ENCODE measurements at places on chromosomes 4 and X.

DNA sequence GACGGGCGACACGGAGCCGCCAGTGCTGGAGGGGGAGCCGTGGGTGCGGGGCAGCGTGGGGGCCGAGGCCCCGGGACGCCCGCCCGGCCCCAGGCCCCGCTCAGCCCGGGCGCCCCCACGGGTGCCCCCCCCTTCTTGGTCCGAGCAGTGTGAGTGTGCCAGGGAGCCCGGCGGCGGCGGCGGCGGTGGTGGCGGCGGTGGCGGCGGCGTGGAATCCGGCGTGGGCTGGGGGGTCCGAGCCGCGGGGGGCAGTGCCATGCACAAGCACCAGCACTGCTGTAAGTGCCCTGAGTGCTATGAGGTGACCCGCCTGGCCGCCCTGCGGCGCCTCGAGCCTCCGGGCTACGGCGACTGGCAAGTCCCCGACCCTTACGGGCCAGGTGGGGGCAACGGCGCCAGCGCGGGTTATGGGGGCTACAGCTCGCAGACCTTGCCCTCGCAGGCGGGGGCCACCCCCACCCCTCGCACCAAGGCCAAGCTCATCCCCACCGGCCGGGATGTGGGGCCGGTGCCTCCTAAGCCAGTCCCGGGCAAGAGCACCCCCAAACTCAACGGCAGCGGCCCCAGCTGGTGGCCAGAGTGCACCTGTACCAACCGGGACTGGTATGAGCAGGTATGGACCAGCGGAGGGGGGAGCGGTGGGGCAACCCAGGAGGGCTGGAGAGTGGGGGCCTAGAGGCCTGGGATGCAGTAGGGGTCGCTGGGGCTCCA lies 466 bp downstream of the DLG3 start:
- no peak for DNase-seq

DNA sequence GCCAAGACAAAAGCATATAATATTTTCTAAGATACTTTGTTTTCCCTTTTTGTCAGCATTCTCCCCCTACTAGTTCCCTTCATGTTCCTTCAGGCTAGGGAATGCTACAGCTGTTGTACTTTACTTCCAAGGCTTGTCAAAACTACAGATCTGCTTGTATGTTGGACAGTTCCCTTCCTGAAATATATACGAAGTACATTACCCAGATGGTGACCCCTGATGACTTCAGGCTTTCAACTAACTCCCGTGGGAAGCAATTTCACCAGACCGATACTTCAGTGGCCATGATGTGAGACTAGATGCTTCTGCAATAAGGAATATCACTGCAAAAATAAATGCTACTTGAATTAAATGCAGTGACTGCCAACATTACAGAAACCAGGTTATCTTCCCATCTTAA lies 332.8 kb downstream of the SH2D1A start:
- DNase-seq, result no peak

GRCh38 chr4:3458371-3458770 lies 4.7 kb upstream of the DOK7 start:
- DNase-seq, result no peak

DNA sequence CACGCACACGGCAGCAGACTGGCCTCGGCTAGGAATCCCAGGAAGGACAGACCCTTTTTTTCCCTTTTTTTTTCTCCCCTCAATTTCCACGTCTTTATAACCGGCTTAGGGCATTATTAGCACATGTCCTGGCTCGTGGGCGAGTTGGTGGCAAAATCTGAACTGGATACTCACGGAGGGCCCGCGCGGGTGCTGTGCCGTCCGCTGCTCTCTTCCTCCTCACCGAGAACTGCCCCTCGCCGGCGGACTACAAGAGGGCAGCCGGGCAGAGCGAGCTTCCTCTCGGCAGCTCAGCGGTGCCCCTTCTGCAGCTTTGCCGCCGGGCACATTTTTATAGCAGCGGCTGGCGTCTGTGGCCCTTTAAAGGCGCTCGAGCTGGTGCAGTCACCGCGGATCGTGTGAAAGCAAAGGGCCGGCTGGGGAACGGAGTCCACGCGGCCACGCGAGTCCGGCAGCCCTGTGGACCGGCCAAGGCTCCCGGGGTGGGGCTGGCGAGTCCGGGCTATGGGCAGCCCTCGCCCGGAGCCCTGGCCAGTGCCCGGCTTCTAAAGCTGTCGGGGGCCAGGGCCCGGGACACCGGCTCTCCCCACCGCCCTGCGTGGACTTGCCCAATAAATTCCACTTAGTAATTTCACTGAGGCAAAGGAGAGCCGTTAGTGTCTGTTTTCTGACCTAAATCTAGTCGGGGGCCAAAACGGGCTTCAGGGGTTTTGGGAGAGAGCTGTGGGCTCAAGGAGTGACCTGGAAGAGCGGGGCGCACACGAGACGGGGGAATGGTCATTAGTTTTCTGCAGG lies 1.3 kb upstream of the CITED1 start:
- DNase-seq, result no peak

- DNase-seq, result no peak
Measured at GRCh38 chr4:15675356-15675755, 6.3 kb upstream of the FAM200B start.

DNA sequence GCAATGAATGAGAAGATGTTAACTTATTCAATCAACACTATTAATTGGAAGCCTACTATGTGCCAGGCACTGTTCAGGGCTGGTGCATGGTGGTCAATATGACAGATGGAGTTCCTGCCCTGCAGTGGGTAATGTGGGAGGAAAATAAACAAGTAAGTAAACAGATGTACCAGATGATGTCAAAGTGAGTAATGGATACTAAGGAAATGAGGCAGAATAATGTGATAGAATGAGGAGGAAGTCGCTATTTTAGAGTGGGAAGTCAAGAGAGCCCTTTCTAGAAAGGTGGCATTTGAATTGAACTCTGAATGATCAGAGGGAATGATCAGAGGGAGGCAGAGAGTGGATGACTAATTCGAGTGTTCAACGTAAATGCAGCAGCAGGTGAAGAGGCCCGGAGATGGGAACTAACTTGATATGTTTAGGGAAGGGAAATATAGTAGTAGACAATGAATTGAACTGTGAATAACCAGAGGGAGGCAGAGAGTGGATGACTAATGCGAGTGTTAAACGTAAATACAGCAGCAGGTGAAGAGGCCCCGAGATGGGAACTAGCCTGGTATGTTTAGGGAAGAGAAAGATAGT lies 48.3 kb downstream of the HMGB3 start:
- DNase-seq, result no peak

DNA sequence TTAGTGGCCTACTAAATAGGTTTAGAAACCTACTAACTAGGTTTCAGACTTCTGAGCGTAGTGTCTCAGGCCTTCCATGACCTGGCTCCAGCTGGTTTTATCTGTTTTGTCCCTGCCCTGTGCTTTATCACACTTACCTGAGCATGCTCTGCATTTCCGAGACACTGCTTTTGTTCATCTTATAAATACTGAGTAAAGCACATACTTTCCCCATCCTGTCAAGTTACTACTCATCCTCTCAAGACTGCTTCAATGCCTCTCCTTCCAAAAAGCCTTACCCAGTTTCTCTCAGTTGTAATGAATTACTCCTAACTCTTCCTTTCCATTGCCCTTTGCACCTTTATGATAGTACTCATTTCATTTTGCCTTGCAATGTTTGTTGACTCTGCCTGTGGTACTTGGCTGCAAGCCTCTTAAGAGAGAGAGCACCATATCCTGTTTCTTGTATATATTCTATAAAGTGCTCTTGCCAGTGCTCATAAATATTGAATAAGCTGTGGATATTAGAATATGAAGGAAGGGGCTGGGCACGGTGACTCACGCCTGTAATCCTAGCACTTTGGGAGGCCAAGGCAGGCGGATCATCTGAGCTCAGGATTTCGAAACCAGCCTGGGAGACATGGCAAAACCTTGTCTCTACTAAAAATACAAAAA lies 34.4 kb downstream of the SLAIN2 start:
- no peak for DNase-seq

GRCh38 chrX:43664258-43664657 lies 8.2 kb downstream of the MAOA start:
- DNase-seq, result no peak

DNA sequence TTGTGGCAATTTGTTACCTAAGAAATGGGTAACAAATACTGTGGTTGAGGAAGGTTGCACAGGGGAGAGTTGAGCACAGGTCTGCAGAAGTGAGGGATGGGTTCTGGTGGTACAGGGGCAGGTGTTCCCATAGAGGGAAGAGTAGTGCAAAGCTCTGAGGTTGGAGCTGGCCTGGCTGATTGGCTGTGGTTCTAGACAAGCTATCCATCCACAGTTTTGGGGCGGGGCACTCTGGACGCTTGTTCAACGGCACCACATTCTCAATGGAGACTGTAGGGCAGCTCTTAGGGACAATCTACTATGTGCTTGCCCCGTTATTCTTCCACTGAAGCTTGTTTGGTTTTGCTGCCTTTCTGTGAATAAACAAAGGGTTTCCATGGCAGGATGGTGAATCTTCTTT lies 35.4 kb downstream of the NAT8L start:
- DNase-seq, result no peak

GRCh38 chrX:54357414-54358377 lies at the start of gene WNK3:
Gene WNK3, minus strand, starts transcription at chrX:54358046.
- no peak for DNase-seq

DNA sequence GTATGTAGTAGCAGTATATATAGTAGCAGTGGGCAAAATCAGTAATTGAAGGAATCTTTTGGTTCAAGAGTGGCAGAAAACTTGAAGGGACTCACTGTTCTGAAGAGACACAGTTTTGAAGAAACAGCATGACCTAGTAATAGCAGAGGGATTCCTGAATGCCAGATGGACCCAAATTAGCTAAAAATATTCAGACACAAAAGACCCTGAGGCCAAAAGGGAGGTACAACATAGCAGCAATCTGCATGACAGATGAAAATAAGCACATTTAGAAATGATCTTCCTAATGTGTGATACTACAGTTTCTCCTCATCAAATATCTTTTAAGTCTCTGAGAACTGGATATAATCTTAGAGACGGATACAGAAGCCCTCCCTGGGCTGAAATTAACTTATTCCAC lies 536.6 kb downstream of the PPARGC1A start:
- DNase-seq, result no peak

DNA sequence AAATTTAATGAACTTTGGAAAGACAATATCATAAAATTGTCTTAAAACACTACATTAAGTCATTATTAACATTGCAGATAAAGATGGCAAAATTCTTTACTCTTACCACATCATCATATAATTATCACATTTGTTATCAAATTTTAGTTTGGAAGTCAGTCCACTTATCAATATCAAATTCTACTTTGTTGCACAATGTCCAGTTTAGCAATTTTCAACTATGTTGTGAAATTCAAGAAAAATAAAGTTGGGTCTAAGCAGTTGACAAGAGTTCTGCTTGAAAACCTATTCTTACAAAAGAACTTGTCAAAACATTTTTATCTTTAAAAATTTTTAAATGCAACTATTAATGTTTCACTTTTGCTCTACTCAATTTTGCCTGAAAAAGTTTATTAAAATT lies 44.7 kb upstream of the TET2 start:
- DNase-seq, result no peak

- no peak for DNase-seq
Measured at GRCh38 chr4:85302193-85302736, 172.7 kb upstream of the ARHGAP24 start.

DNA sequence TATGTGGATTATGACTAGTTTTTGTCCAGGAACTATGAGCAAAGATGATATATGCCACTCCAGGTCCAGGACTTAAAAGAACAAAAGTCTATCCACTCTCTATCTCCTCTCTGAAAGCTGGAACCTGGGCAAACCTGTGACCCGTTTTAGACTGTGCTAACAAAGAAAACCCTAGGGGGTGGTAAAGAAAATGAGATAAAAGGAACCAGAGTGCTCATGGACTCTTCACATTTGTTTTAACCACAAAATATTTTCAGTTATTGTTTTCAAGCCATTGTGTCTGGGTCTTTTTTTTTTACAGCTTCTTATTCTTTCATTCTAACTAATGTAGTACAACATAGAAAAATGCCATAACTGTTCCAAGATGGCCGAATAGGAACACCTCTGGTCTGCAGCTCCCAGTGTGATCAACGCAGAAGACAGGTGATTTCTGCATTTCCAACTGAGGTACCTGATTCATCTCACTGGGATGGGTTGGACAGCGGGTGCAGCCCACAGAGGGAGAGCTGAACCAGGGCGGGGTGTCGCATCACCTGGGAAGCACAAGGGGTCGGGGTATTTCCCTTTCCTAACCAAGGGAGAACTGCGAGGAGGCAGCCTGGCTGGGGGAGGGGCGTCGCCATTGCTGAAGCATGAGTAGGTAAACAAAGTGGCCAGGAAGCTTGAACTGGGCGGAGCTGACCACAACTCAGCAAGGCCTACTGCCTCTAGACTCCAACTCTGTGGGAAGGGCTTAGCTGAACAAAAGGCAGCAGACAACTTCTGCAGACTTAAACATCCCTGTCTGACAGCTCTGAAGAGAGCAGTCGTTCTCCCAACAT lies 45.1 kb downstream of the CHM start:
- no peak for DNase-seq

- no peak for DNase-seq
Measured at GRCh38 chrX:135505351-135505750, 15.1 kb upstream of the INTS6L start.

GRCh38 chr4:89868999-89869589 lies 25.6 kb upstream of the MMRN1 start:
- DNase-seq, result no peak

DNA sequence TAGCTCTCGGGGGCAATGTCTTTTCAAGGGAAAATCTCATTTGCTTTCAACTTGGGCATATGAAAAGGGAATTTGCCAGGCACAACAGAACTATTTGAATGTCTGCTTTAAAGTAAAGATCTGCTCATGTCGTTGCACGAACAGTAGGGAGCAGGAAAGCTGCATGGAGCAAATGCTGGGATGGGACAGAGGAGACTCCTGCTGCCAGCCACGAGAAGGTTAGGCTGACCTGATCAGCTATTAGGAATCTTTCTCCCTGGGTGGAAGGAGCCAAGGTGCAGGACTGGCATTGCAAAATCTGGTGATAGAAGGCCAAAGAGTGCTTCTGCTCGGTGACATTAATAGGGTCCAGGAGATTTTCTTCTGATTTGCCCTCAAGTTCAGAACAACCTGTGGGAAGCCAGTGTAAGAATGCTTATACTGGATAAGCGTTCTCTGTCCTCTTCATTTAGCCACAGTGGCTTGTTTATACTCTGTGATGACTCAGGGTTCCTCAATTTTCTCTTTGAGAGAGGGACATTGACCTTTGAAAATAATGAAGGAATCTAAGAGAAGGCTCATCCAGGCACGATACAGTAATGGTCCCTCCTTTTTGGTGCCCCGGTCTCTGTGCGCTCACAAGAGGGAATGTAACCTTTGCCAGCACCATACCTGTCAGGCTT lies 22.9 kb downstream of the FHL1 start:
- no peak for DNase-seq

- DNase-seq, result no peak
Measured at GRCh38 chr4:87122252-87122651, 98.2 kb downstream of the KLHL8 start.

GRCh38 chrX:141669689-141670088 lies 28.9 kb downstream of the SPANXD start:
- no peak for DNase-seq

- DNase-seq, result no peak
Measured at GRCh38 chr4:186149872-186150271, 41.5 kb upstream of the CYP4V2 start.
